ENCODE measurements at places on chromosomes 1 and 21. TPM values are rescaled to one million over a fixed set of nuclear protein-coding genes. Genes with fewer than 3 reads are reported as not detected.

GRCh38 chr1:218851586-218851985 lies 322.1 kb upstream of the LYPLAL1 start:
- no peak overlapping the region for H3K4me3 ChIP-seq
- no peak overlapping the region for H3K27ac ChIP-seq
- H3K4me1 ChIP-seq, result no peaks in the 10 kb centered on the region
- no peaks in the 10 kb centered on the region for H3K27me3 ChIP-seq
- H3K36me3 ChIP-seq, result no peaks in the 10 kb centered on the region
- DNase-seq, result no peak

- no peaks in the 10 kb centered on the region for H3K4me1 ChIP-seq
- no peaks in the 10 kb centered on the region for H3K27me3 ChIP-seq
- no peak overlapping the region for H3K4me3 ChIP-seq
Measured at GRCh38 chr1:91606546-91607078, 106.0 kb downstream of the CDC7 start.

DNA sequence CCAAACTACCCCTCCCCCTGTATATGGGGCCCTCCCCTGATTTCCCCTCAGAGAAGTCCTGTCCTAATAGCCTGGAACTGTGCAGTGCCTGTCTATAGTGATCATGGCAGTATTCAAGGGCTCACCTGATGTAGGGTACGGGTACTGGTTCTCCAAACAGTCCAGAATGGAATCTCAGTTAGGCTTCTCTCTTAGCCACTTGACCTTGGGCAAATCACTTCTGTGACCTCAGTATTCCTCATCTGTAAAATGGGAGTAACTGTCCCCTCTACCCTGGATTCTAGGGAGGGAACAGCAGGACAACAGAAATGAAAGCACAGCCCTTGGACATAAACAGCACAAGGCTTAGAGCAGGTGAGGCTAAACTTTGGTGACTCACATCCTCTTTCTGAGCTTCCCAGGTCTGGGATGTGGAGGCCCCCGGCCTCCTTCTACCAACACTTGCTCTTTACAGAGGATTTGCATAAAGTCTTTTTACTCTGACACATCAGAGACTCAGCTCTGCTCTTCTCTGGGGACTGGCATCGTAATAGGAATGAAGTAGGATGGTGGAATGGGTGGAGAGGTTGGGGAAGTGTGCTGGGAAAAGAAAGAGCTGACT lies 20.0 kb upstream of the PDZK1IP1 start:
- no peak for DNase-seq
- no peak overlapping the region for H3K27ac ChIP-seq
- H3K36me3 ChIP-seq, result no peaks in the 10 kb centered on the region
- peaks cover 7% of the 10 kb centered on the region for H3K27me3 ChIP-seq
- peaks cover 3% of the 10 kb centered on the region for H3K4me1 ChIP-seq

DNA sequence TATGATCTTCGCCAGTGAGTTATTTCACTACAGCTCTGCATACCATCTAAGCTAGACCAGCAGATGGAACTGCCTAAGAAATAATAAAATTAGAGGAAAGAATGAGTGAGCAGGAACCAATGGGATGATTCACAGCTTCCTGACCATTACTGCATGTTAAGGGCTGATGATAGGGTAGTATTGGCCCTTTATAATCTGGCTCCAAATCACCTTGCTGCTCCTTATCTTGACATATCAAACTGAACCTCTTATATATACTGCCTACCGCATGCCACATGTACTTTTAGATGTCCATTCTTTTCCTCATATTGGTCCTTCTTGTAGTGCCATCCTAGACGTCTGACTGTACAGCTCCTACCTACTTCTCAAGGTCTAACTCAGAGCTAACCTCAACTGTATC lies 524.4 kb downstream of the DPYD start:
- peaks cover 7% of the 10 kb centered on the region for H3K36me3 ChIP-seq
- DNase-seq, result no peak
- H3K4me1 ChIP-seq, result no peaks in the 10 kb centered on the region
- no peak overlapping the region for H3K27ac ChIP-seq
- no peak overlapping the region for H3K4me3 ChIP-seq
- H3K27me3 ChIP-seq, result no peaks in the 10 kb centered on the region

DNA sequence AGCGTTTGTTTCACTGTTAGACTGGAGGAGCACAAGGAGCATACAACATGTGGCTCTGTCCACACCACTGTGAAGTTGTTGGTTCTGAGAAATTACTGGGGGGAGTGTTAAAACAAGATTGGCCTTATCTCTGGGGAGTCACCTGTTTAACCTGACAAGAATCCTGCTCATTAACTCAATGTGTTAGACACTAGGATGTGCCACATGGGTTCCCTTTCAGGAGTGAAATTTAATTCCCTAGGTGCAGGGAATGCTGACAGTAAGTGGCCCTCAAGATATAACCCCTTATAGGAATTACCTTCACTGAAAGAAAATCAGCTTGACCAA lies 45.8 kb upstream of the WNT2B start:
- H3K4me3 ChIP-seq, result no peak overlapping the region
- no peak for DNase-seq
- H3K4me1 ChIP-seq, result peaks cover 16% of the 10 kb centered on the region
- peaks cover 15% of the 10 kb centered on the region for H3K27me3 ChIP-seq
- H3K36me3 ChIP-seq, result no peaks in the 10 kb centered on the region
- H3K27ac ChIP-seq, result no peak overlapping the region

DNA sequence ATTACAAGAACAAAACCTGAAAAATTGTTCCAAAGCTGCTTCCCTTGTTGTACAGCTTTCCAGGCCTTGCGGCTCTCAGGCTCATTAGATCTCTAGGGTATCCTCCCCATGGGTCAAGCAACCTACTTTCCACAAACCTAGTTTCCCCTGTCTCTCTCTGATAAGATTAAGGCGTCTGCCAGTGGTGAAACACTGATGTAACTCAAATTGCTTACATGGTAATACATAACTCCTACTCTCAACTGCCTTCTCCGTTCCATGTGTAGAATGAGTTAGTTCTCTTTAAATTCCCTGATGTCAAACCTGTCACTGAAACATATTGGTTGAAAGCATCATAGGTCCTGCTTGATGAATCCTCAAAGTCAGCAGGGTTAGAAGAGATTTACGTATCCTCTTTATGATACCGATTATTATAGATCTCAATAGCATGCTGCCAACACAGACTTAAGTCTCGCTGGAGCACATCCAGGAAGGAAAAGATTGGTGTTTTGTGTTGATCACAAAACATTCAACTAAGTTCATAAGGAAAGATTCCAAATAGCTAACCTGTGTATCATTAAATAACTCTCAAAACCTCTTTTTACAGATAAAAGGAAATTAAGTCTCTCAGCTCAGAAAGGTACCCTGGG lies 10.6 kb downstream of the PPP1R15B start:
- no peaks in the 10 kb centered on the region for H3K27me3 ChIP-seq
- H3K4me1 ChIP-seq, result peaks cover 24% of the 10 kb centered on the region
- no peak overlapping the region for H3K27ac ChIP-seq
- no peak for DNase-seq
- no peak overlapping the region for H3K4me3 ChIP-seq
- H3K36me3 ChIP-seq, result peaks cover 54% of the 10 kb centered on the region

- no peak for DNase-seq
- H3K27me3 ChIP-seq, result peaks cover 40% of the 10 kb centered on the region
- H3K4me3 ChIP-seq, result no peak overlapping the region
- H3K4me1 ChIP-seq, result no peaks in the 10 kb centered on the region
- no peak overlapping the region for H3K27ac ChIP-seq
Measured at GRCh38 chr21:41510500-41510899, 2.5 kb upstream of the TMPRSS2 start.

DNA sequence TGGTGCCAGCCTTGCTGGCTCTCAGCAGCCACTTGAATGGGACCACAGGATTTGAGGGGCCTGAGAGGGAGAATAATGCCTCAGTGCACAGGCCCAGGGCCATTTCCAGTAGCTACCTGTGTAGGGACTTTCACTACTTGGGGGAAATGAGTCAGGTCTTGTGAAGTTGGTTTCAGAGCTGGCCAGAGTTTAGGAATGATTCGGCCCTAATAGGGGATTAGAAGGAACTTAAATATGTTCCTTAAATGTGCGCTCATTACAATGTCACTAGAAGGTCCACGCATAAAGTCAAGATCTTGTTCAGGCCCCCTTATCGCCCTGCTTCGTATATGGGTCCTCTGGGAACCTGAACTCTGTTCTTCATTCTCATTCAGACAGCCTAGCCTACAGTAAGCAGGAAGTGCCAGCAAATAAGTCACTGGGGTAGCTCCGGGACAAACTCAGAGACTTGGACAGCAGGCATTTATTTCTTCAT lies 5.6 kb upstream of the AKR1A1 start:
- no peak overlapping the region for H3K4me3 ChIP-seq
- H3K36me3 ChIP-seq, result no peaks in the 10 kb centered on the region
- DNase-seq, result no peak
- H3K27me3 ChIP-seq, result no peaks in the 10 kb centered on the region
- H3K27ac ChIP-seq, result no peak overlapping the region

DNA sequence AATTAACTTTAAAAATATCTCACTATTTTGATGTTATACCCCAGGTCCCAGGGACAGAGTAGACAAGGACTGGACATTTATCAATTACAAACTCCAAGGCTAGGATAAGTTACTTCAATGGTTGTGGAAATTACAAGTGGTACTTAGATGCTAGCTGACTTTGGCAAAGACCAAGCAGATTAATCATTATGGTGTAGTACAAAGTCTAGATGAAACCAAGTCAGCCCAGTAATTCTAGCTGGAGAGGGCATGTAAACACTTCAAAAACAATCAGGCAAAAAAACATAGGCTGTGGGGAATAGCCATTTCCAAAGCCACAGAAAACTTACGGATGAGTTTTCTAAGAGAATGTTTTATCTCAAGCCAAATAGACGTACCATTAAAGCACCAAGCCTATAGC lies 124.5 kb downstream of the TSEN15 start:
- peaks cover 2% of the 10 kb centered on the region for H3K27me3 ChIP-seq
- H3K4me3 ChIP-seq, result no peak overlapping the region
- H3K4me1 ChIP-seq, result no peaks in the 10 kb centered on the region
- H3K36me3 ChIP-seq, result no peaks in the 10 kb centered on the region

GRCh38 chr1:72846476-72847278 lies 564.3 kb upstream of the NEGR1 start:
- DNase-seq, result no peak
- H3K4me1 ChIP-seq, result no peaks in the 10 kb centered on the region
- no peaks in the 10 kb centered on the region for H3K36me3 ChIP-seq
- no peaks in the 10 kb centered on the region for H3K27me3 ChIP-seq
- H3K4me3 ChIP-seq, result no peak overlapping the region
- H3K27ac ChIP-seq, result no peak overlapping the region

DNA sequence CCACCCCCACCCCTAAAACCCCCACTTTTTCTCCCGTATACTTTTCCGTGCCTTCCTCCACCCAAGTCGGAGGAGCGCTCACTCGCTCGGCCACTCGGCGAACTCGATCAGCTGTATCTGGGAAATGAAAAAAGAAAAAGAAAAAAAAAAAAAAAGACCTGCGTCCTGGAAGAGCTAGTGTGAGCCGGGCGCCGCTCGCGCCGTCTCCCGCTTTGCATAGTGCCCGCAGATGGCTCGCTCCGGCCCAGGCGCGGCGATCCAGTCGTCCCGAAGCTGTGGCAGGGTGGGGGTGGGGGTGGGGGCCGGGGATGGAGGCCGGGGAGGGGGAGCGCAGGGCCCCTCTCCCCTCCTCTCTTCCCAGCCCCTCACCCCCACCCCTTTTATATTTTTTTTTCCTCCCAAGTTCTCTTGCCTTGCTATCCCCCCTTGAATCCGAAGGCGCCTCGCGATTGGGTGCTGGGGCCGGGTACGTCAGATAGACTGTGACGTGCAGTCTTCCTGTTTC lies 299 bp upstream of the PROX1 start:
- H3K4me1 ChIP-seq, result peaks cover 39% of the 10 kb centered on the region
- peaks cover 2% of the 10 kb centered on the region for H3K36me3 ChIP-seq
- DNase-seq, result no peak

- no peak overlapping the region for H3K27ac ChIP-seq
- H3K36me3 ChIP-seq, result peaks cover 1% of the 10 kb centered on the region
- peaks cover 11% of the 10 kb centered on the region for H3K4me1 ChIP-seq
- H3K27me3 ChIP-seq, result no peaks in the 10 kb centered on the region
- DNase-seq, result no peak
Measured at GRCh38 chr1:51253691-51254090, 17.6 kb downstream of the RNF11 start.

DNA sequence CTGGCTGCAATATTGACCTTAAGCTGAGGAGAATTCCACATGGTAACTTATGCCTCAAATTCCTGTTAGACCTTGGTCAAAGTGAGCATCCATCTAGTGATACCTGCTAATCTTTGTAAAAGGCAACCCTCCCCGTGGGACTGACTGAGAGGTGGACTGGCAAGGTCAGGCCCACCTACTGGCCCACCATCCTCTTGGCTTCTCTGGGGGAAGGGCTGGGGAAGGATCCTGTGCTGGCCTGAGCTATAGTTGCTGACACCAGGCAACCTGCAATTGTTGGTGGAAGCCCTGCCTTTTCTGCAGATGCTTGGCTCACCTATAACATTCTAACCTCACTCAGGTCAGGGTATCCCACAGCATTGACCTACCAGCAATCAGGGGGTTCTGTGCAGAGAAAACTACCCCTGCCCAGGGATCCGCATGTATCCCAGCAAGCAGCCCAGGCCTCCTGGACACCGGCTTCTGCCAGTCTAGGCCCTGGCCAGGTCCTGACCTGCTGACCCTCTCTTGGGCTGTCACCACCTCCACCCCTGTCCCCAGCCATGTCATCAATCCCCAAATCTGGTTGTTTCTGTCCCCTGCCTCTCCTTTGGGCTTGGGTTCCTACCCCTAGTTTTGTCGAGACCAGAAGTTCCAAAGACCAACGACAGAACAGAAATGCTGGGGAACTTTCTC lies 108.1 kb upstream of the EDN2 start:
- no peak for DNase-seq
- H3K4me1 ChIP-seq, result peaks cover 3% of the 10 kb centered on the region
- no peak overlapping the region for H3K4me3 ChIP-seq
- peaks cover 6% of the 10 kb centered on the region for H3K36me3 ChIP-seq
- H3K27ac ChIP-seq, result no peak overlapping the region
- no peaks in the 10 kb centered on the region for H3K27me3 ChIP-seq

The MANEAL gene
- 1.5 TPM for total RNA-seq

The ASTN1 gene
- total RNA-seq, result not detected

The VN1R5 gene
- not detected for total RNA-seq

The CFHR1 gene
- total RNA-seq, result not detected

The AMPD1 gene
- not detected for total RNA-seq

The CAMK1G gene
- not detected for total RNA-seq

The SLC30A2 gene
- not detected for total RNA-seq

The PRAMEF13 gene
- total RNA-seq, result not detected

All from activated CD4-positive, alpha-beta T cell treated with anti-CD3 and anti-CD28 coated beads, Interleukin-2, amount 10 ng/mL, durations not matched to agents 7 days and 5 days (primary cell).